Stimulated activated naive CD8-positive, alpha-beta T cell treated with anti-CD3 and anti-CD28 coated beads, Interleukin-15, Interleukin-2, amounts not matched to agents 100 U/mL and 50 U/mL, for 24 hours (primary cell): ENCODE measurements at places on chromosomes 6 and 20.
A peak's percentile ranks its signal among the peaks of the same experiment; 100 is the strongest.

GRCh38 chr6:36804563-36804962 is 34.7 kb downstream of the CPNE5 start:
- no peak for DNase-seq

GRCh38 chr20:17965042-17965697 is 3.4 kb downstream of the SNX5 start:
- no peak for DNase-seq

GRCh38 chr20:11437090-11437489 is 480.6 kb upstream of the BTBD3 start:
- no peak for DNase-seq

GRCh38 chr6:146693342-146693741 is 94.6 kb downstream of the ADGB start:
- no peak for DNase-seq

DNA sequence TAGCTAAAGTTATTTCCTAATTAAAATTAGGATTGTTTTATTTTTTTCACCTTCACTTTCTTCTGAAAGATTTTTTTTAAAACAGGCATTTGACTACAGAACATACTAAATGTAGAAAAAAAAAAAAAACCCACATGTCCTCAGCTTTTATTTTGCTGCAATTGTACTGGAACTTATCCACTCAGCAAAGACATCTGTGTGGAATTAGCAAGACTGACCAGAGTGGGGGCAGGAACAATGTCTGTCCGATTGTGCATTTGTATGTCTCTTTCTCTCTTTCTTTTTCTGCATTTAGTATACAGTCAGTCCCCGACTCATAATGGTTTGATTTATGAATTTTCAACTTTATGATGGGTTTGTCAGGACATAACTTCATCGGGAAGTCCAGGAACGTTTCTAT is 77.3 kb downstream of the CHD6 start:
- DNase-seq: no peak

GRCh38 chr6:37653933-37654565 is 43.6 kb downstream of the MDGA1 start:
- DNase-seq: peak; percentile 70

- peak; percentile 62 for DNase-seq
These were observed 508 bp downstream of the NOP56 start for GRCh38 chr20:2652724-2653555.

GRCh38 chr6:121142093-121142492 is 192.2 kb downstream of the TBC1D32 start:
- no peak for DNase-seq

GRCh38 chr6:44464527-44465310 is 77.2 kb downstream of the CDC5L start:
- DNase-seq: no peak

DNA sequence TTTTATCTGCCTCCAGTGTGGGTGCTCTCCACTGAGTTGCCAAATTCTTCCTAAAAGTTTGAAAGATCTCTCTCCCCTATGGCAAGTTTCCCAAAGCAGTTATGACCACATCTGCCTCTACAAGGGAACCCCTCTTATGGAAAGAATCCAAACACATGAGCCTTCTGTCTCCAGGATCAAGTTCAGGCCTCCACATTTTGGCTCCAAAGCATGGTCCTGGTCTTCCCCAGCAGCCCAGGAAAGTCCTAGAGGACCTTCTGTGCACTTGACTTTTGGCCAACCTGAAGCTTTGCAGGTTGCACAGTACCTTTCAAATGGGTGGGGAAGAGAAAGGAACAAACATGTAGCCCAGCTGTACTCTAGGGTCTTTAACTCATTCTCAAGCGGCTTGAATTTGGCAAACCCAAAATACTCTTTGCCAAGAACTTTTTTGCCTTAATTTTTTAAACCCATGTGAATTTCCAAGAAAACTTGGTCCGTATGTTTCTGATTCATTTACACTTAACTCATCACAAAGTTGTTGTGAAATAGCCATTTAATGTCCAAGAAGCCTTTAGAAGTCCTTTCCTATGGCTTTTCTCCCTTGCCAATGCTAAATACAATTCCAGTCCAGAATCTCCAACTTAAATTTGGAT is 240.1 kb upstream of the TBX18 start:
- DNase-seq: no peak

DNA sequence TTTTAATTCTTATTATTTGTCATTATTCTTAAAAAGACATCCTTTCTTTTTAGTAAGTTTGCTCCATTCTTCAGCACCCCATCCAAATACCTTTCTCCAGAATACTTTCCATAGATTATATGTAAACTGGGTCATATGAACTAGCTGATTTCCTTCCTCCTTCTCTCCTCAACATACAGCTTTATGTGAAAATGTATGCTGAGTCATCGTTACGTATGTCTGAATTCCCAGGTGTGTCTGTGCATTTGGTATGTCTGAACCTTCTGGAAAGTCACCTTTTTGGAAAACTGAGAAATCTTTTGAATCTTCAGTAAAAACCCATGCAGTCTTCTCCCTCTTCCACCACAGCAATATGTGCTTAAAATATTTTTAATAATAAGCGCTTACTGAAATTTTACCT is 264.5 kb downstream of the EYA4 start:
- no peak for DNase-seq

DNA sequence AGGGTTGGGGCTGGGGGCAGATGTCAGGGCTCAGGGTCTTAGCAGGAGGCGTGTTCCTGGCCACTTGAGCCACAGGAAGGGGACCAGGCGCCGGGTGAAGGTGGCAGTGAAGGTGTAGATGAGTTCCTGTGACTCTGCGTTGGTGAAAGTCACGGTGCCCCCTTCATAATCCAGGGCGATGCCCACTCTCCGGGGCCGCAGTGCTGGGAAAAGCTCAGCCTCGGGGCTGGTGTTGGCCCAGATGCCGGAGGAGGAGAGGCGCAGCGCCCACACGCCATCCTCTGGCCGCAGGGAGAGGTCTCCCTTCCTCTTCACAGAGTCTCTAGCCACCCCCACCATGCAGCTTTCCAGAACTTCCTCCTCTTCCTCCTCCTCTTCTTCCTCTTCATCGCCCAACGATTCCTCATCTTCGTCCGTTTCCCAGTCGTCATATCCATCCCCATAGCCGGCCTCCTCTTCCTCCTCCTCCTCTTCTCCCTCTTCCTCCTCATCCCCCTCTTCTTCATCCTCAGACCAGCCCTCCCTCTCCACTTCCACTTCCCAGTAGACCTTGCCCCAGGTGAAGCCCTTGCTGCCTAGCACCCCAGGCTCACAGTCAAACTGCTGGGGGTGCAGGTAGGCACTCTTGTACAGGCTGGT is 22.6 kb downstream of the TRIM15 start:
- DNase-seq: no peak

GRCh38 chr6:64589961-64590360 is 954.4 kb downstream of the PHF3 start:
- DNase-seq: no peak

DNA sequence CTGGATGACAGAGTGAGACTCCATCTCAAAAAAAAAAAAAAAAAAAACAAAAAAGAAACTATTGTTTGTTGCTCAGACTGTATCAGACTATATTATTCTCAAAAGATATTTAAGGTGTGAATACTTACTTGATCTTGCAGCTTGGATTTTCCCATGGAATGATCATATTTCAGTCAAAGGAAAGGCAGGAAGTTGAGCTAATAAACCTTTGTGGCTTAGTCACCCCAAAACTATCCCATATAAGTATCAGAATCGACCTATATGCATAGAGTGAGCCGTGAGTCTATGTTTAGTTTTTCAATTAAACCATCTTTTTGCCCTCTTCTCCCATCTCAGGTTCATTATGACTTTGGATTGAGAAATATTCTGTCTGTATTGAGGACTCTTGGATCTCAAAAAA is 152.6 kb downstream of the DNAH8 start:
- no peak for DNase-seq

DNA sequence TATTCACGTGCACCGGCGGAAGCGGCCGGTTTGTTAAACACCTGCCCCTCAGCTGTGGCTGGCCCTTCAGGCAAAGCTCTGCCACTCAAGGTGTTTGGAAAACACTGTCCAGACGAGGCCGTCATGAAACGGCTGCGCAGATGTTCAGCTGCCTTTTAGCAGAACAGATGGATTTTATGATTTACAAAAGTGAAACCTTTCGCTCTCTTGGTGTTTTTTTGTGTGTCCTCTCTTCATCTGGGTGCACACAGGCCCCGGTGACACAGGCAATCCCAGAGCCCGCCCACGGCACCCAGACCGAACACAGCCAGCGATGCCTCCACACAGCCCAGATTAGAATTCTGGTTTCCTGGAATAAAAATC is 397.0 kb downstream of the SMOC2 start:
- no peak for DNase-seq

GRCh38 chr20:51886891-51887608 is 84.7 kb upstream of the SALL4 start:
- DNase-seq: no peak

- DNase-seq: no peak
These were observed 11.9 kb upstream of the KIAA1755 start for GRCh38 chr20:38272398-38272797.

- DNase-seq: no peak
These were observed 16.9 kb downstream of the RBM38 start for GRCh38 chr20:57408131-57408530.
